Stimulated activated naive CD8-positive, alpha-beta T cell treated with anti-CD3 and anti-CD28 coated beads, Interleukin-15, Interleukin-2, amounts not matched to agents 100 U/mL and 50 U/mL, for 24 hours (primary cell): ENCODE measurements at places on chromosomes 4 and X.

- no peak for DNase-seq
These were observed 136.1 kb upstream of the SLC4A4 start for GRCh38 chr4:71202705-71203104.

- peak; percentile 22 for DNase-seq
These were observed 661 bp downstream of the SPIN4 start for GRCh38 chrX:63350465-63350877.

GRCh38 chr4:155572106-155572703 is 94.4 kb upstream of the GUCY1A1 start:
- DNase-seq = no peak

DNA sequence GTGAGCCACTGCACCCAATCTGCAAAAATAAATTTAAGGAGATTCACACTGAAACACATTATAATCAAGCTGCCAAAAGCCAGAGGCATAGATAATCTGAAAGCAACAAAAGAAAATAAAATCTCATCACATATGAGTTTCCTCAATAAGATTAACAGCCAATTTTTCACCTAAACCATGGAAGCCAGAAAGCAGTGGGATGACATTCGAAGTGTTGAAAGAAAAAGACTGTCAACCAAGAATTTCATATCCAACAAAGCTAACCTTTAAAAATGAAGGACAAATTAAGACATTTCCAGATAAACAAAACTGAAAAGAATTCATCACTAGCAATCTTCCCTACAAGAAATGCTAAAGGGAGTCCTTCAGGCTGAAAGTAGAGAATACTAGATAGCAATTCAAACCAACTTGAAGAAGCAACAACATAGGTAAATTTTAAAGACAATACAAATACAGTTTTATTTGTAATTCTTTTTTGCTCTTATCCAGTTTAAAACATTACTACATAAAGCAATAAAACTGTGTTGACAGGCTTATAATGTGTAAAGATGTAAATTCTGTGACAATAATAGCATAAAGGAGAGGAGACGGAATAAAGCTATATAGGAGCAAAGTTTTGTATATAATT is 23.1 kb upstream of the KLHL8 start:
- no peak for DNase-seq

DNA sequence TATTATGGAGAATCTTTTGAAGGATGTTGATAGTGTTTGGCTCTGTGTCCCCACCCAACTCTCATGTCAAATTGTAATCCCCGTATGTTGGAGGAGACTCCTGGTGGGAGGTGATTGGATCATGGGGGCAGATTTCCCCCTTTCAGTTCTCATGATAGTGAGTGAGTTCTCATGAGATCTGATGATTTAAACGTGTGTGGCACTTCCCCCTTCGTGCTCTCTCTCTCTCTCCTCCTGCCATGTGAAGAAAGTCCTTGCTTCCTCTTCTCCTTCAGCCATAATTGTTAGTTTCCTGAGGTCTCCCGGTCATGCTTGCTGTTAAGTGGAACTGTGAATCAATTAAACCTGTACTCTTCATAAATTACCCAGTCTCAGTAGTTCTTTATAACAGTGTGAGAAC is 166.1 kb upstream of the NUDT6 start:
- no peak for DNase-seq

GRCh38 chrX:101977106-101977505 is 45.3 kb upstream of the ZMAT1 start:
- no peak for DNase-seq

DNA sequence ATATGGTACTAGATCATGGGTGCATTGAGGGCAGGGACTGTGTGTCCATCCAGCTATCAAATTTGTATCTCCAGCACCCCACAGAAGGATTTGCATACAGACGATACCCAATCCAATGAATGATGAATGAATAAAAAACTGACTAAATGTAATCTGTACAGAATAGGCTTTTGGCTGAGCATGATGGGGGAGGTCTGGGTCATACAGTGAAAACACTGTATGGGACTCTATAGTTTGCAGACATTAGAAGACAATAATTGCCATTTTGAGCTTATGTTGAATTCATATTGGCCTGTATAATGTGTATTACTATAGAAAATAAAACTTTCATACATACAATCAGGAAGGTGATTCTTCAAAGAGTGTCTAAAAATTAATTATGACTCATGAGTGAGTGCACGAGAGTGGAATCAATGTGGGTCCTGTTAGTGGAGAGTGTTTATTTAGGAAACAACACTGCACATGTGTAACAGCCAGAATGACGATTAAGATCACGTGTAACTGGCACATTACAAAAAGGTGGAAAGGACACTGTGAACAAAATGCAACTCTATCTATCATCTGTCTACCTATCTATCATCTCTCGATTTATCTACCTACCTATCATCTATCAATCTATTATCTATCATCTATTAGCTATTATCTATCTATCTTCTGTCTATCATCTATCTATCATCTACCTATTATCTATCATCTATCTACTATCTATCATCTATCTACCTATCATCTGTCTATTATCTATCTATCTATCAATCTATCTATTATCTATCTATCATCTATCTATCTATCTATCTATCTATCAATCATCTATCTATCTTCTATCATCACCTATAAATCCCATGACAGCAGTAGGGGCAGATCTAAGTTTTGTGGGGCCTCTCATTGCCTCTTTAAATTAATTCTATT is 201.3 kb downstream of the PTTG2 start:
- DNase-seq = no peak

- no peak for DNase-seq
These were observed 139.1 kb downstream of the COL4A6 start for GRCh38 chrX:108299101-108299591.

DNA sequence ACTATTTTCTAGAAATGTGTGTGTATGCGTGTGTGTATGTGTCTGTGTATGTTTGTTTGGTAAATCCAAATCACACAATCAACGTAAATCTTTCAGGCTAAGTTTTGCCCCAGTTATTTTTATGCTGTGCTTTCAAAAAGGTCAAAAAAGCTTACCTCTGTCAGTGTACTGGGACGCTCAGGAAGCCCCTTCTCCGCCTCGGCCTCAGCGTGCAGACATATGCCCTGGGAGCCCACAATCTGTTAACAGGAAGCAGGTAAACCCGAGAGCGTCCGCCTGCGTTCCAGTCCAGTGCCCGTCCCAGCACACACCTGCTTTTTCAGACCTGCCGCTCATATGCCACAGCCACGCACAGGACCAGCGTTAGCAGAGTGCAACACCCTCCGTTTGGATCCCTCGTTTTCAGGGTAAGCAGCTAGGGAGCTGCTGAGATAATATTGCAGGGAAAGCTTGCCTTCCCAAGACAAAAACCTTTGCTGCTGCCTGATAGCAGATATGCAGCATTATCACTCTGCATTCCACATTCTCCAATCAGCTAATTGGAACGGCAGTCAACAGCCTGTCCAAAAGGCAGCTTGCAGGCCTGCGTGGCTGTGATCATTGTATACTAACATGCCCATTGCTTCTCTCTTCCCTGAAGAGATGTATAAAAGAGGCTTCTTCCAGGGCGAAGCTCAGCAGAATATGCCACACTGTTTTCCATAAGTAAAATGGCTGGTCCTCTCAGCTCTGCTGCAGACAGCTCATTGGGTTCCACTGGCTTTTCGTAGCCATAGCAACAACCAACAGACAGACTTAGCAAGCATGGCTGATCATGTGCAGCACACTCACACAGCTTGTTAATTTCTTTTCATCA is at the start of gene SORBS2:
Gene SORBS2, minus strand, starts transcription at position 686 of the 856 bp plus-strand sequence. CDS start 121,623 bp downstream, outside the sequence.
- DNase-seq = no peak

- DNase-seq = no peak
These were observed 49.5 kb downstream of the JADE3 start for GRCh38 chrX:46961574-46962283.

GRCh38 chrX:110914281-110914680 is 118.7 kb upstream of the CHRDL1 start:
- DNase-seq = no peak

DNA sequence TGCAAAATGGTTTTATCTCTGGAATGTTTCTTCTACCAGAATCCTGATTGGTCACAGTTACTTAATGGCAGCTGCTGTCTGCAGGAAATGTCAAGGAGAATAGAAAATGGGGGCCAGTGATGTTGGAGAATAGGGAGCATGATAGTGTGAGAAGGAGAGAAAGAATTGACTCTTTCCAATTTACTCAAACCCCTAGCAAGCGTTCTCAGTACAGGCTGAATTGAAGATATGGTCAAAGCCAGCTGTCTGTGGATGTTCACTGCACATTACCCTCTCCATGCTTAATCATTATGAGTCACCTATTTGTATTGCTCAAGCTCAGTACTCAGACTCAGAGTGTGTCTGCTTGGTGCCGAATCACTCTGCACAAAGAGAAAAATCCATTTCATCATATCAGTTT is 57.8 kb upstream of the FAM47B start:
- DNase-seq = no peak

- peak; percentile 9 for DNase-seq
These were observed 209.5 kb upstream of the PPP3CA start for GRCh38 chr4:101556842-101557241.

DNA sequence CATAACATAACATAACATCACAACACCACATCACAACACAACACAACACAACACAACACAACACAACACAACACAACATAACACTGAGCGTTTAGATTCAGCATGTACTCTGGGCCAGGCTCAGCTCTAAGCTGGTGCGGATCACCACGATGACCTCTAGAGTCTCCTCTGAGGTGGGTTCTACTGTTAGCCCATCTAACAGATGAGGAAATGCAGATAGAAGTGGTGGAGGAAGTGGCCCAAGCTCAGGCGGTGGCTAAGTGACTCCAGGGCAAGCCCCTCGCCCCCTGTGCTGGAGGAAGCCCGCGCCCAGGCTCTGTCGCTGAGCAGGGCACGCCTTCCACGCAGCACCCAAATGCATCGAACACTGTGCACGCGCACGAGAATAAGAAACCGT is 45.3 kb upstream of the CDKN2AIP start:
- DNase-seq = no peak

- DNase-seq = no peak
These were observed 205.1 kb downstream of the STK32B start for GRCh38 chr4:5256421-5256820.

DNA sequence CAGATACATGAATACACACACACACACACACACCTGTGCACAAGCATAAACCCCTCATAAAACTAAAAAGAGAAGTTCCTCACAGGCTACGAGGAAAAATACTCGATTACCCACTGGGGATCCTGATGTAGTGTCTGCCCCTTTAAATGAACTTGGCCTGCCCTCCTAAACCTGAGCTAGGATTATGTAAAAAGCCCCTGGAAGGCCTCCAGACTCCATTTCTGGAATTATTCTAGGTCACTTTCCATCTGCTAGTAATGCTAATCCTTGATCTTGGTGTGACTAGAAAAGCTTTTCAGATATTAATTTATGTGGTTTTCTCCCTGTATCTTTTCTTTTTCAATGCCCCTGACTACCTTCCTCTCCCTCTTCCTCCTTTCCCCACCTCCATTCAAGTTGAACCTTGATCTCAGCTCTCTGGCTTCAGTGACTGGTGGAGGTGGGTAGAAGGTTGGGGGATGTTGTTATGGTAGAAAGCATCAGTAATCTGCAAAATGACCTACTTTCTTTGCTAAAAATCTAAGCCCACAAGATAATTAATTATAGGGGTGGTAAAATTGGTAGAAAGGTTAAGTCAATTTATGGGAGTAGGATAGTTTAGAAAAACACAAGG is 25.5 kb upstream of the ZNF330 start:
- DNase-seq = no peak

- DNase-seq = no peak
These were observed 30.6 kb upstream of the PLAC1 start for GRCh38 chrX:134688839-134689238.

GRCh38 chrX:99795495-99795894 is 614.6 kb downstream of the PCDH19 start:
- no peak for DNase-seq

- DNase-seq = no peak
These were observed 596.4 kb downstream of the MID1IP1 start for GRCh38 chrX:39397561-39398199.

DNA sequence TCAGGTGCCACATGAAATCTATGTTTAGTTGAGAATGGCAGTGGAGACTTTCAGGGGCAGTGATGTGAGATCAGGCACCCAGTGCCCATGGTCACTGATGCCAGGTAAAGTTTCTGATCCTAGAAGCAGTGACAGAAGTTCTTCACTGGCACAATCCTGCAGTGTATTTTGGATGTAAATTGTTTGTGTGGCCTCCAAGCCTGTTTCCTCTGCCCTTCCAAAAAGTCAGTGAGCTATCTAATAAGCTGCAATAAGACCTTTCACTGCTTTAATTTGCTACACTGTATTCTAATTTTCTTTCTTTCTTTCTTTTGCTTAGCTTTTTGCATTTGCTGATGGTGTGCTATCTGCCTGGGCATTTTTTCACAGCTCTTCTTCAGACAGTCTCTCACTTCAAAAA is 1348.6 kb downstream of the ADGRL3 start:
- no peak for DNase-seq

- no peak for DNase-seq
These were observed 331.9 kb downstream of the PACRGL start for GRCh38 chr4:21032089-21032645.

DNA sequence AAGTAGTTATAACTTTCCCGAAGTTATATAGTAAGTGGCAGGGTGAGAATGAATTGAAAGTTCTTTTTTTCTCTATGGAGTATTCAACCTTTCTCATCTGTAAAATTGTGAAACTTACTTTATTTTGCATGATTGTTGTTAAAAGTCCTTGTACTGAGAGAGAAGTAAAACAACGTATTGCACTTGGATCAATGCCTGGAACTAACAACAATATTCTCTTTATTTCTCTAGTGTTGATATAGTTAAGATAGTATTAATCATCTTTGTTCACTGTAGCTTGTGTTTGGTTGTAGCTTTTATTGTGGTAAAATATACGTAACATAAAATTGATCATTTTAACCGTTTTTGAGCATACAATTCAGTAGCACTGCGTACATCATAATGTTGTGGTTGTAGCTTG is 48.7 kb downstream of the STIM2 start:
- no peak for DNase-seq

DNA sequence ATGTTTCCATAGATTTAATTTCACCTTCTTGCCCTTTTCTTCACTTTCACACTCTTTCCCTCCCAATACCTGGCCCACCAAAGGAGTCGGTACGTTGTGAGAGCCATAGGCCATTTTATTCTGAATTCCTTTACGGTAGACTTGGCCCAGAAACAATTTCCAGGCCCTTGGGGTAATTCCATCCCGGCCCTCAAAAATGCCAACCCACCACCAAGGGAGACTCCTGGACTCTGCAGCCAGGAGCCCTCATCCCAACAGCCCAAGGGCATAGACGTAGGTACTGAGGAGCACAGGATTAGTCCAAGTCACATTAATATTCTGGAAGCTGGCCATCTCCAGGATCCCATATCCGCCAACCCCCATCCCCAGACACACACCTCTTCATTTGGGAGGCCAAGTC is 102.9 kb downstream of the LIMCH1 start:
- DNase-seq = no peak

GRCh38 chr4:185311113-185311888 is 84.4 kb downstream of the LRP2BP start:
- no peak for DNase-seq

- DNase-seq = no peak
These were observed 398.0 kb downstream of the SMARCA1 start for GRCh38 chrX:129125122-129125914.

- DNase-seq = no peak
These were observed 2582.2 kb downstream of the PCDH7 start for GRCh38 chr4:33302321-33302720.

- DNase-seq = no peak
These were observed 31.3 kb upstream of the TFDP3 start for GRCh38 chrX:133249266-133250058.
